Left cardiac atrium (tissue), 4 donors: ENCODE measurements at places on chromosomes 7 and 10. TPM values are rescaled to one million over a fixed set of nuclear protein-coding genes. Genes with fewer than 3 reads are reported as not detected.

Gene SPDYE6
- not detected for total RNA-seq

Gene MYH16
- total RNA-seq = not detected

Gene ERVW-1
- total RNA-seq = not detected

Gene SPDYE16
- 0.34 TPM for total RNA-seq

Gene TRIM50
- 0.56 TPM for total RNA-seq

Gene GARIN1A
- total RNA-seq = 2.9 TPM

Gene LRMDA
- 57.8 TPM for total RNA-seq

DNA sequence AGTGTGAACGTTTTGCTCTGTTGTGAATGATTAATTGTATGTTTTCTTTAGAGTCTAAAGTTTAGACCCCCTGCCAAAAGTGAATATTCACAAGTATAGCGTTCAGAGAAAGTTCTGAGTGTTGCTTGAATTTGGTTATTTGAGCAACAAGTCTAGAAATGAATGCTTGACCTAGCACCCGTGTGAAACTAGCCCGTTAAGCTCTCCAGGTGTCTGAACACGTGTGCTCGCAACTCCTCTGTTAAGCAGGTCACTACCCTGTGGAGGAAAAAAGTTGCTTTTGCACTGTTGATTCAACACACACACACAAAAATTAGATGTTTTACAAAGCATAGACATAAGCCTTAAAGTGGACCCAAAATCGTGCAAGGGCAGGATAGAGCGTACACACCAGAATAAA lies 78.6 kb upstream of the SAMD8 start:
- no peak for DNase-seq

Gene SLC39A12
- not detected for total RNA-seq

- peak; percentile 20 for DNase-seq
Measured at GRCh38 chr7:39838326-39838725, 111.7 kb upstream of the CDK13 start.

DNA sequence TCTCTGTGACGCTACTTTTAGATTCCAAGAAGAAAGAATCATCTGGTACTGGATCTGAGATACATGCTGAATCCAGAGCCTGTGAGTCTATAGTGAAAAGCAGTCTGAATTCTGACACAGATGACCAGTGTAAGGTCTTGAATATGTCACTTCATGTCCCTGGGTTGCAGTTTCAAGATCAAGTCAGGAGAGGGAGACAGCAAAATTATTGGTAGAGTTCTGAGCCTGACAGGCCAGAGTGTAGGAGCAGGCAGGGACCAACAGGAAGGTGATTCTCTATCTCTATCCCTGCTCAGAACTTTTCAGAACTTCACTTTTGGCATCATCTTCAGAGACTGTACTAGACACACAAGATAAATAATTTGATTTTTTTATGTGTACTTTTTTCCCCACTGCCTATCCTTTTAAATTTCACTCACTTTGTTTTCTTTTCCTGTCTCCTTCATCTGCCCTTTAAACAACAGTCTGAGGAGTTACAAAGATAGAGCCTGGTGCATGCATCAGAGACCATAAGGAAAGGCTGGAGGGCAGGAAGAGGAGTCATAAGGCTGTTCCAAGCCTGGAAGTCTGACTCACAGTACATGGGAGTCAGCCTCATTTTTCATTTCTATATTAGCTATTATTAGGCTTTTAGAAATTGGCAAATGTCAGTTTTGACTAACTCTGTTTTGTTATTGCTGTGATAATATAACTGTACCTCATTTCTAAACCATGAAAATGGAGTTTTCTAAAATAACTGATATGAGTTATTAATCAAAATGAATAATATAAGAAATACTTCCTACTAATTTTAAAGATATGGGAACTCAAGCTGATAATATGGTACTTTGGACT lies 120.2 kb upstream of the TMEM229A start:
- DNase-seq = no peak

GRCh38 chr7:118003476-118003875 lies 130.2 kb upstream of the CTTNBP2 start:
- DNase-seq = no peak

DNA sequence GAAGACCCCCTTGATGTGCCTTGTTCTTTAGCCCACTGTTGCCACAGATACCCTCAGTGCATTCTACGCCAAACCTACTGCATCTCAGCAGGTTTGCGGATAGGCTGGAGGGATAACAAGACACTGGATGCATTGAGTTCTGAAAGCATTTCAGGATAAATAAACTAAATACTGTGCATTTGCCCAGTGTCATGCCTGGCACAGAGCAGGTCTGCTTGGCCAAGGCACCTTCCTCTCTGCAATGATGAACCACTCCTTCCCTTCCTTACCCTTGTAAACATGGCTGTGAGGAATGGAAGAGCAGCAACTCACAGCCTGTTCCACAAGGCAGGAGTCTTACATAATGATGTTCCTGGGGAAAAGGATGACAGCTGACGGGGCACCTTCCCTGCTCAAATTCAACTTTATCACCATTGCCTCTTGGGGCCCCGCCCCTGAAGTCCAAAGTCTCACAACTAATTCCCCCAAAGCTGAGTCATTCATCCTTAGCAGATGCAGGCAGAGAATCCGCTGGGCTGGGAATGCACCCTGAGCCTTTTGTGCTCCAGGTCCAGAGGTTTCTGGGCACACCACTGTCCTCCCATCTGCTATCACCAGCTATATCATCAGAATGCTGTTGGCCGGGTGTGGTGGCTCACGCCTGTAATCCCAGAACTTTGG lies 11.6 kb downstream of the DDX56 start:
- no peak for DNase-seq

Gene WNT8B
- total RNA-seq = not detected

DNA sequence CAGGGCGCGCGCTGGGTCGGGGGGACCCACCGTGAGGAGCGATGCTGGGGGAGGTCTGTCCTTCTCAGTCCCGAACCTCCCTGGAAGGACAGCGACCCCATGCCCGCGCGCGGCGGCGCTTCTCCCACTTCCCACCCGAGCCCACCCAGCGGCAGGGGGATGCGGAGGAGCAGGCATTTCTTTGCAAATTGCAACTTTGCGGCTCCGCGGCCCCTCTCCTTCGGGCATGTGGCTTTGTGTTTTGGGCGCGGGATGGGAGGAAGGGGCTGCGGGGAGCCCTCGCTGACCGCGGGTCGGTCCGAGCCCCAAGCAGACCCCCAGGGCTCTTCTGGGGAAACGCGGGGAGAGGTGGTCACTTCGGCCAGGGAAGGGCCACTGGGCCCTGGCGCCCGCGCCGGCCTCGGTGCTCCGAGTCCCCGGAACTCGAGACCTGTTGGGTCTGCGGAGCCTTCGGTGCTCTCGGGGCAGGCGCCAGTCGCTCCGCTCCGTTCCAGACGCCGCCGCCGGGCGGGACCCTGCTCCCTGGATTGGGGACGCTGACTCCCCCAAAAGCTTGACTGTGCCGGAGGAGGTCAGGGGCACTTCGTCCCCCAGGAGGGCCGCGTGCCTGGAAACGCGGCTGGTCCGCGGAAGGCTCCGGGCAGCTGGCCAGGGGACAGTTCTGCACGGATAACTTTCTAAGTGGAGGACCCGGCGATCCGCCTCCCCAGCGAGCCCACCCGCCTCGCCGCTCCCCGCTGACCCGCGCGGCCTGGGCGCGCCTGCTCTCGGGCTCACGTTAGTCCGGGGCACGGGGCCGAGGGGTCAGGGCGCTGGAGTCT lies 164.2 kb upstream of the DPP6 start:
- DNase-seq = no peak

DNA sequence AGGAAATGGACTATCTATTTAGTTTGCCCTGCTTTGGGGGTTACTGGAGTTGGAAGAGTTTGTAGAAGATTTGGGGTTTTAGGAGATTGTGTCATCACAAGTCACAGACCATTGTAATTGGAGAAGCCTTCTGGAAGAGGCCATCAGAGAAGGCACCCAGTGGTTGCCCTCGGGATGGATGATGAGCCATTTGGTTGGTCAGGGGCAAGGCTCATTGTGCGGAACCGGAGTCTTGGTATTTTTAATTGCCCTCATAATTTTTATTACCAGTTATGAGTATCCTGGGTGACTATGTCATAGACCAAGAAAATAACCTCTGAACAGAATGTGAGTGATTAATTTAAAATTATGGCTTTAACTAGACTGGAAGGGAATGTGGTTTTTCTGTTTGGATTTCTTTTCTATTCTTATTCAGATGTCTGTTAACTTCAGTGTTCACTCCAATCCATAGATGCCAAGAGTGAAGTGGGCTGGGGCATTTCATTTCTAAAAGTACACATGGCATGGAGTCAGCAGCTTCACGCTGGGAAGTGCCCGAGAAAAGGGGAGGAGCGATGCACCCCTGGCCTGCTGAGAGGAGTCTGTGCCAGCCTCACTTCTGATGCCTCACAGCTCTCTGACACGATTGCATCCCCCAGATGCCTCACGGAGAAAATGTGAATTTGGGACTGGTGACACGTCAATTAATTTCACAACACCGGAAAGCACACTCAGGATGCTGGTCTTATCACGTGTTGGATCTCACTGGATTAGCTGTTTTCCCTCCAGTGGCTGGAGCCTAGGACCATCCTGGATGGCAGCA lies 225.6 kb upstream of the IGFBP3 start:
- DNase-seq = peak; percentile 42

- DNase-seq = no peak
Measured at GRCh38 chr7:74253835-74254128, 417 bp downstream of the RFC2 start.

DNA sequence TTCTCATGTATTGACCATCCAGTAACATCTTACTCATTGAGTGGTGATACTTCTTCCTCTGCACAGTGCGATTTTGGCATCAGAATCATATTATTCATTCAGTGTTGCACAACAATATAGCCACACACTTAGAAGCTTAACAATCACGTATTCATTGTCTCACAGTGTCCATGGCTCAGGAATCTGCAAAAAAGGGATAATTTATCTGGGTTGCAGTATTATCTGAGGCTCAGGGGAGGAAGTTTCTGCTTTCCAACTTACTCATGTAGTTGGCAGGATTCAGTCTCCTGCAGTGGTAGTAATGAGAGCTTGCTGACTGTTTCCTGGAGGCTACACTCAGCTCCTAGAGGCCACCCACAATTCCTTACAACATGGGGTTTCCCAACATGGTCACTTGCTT lies 803.6 kb downstream of the SORCS1 start:
- DNase-seq = no peak

Gene COBL
- 28.1 TPM for total RNA-seq

- no peak for DNase-seq
Measured at GRCh38 chr7:122942059-122942458, 53.4 kb downstream of the TAS2R16 start.
